ENCODE measurements at places on chromosomes 4 and X.

DNA sequence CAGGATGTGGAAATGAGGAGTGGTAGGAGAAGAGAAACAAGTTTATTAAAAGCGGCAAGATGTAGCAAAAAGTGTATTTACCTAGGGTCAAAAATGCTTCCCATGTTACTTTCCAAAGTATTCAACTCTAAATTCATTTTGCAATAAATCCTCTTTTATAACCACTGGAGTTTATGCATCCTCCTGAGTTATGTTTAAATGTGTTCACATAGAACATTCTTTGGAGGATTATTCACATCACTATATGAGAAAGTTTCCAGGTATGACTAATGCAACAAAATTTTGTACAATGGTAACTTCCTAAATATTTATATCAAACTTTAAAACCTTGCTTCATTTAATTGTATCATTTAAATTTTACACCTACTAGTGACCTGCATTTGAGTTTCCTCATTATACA is 870.6 kb upstream of the SLIT2 start:
- H3K4me3 ChIP-seq, result no peak overlapping the region
- H3K36me3 ChIP-seq, result no peaks in the 10 kb centered on the region
- no peak overlapping the region for H3K27ac ChIP-seq

DNA sequence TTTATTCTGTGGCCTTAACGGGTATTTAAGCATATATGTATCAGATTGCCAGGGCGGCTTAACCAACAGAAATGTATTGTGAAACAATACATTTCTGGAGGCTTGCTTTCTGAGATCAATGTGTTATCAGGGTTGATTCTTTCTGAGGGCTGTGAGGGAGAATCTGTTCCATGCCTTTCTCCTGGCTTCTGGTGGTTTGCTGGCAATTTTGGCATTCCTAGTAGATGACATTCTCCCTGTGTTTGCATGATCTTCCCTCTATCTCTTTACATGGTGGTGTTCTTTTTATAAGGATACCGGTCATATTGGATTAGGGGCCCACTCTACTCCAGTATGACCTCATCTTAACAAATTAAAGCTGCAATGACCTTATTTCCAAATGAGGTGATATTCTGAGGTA is 16.9 kb upstream of the CEP135 start:
- no peak for DNase-seq
- no peak overlapping the region for H3K4me3 ChIP-seq
- no peaks in the 10 kb centered on the region for H3K27me3 ChIP-seq

DNA sequence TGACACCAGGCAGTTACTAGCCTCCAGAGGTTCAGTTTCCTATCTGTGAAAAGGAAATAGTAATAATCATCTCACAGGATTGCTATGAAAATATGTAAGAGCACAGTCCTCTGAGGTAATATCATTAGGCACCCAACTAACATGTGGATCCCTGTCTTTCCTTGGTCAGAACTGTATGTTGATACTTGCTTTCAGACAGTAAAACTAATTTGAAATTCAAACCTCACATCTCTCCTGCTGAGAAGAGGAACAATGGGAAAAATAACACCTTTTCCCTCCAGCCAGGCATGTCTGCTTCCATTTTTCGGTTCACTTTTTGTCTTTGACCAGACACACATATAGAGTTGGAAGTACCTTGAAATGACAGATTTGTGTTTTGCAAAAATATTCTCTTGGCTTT is 262.7 kb downstream of the IL15 start:
- DNase-seq, result no peak
- H3K27me3 ChIP-seq, result no peaks in the 10 kb centered on the region
- no peaks in the 10 kb centered on the region for H3K36me3 ChIP-seq
- no peak overlapping the region for H3K4me3 ChIP-seq
- H3K4me1 ChIP-seq, result no peaks in the 10 kb centered on the region

DNA sequence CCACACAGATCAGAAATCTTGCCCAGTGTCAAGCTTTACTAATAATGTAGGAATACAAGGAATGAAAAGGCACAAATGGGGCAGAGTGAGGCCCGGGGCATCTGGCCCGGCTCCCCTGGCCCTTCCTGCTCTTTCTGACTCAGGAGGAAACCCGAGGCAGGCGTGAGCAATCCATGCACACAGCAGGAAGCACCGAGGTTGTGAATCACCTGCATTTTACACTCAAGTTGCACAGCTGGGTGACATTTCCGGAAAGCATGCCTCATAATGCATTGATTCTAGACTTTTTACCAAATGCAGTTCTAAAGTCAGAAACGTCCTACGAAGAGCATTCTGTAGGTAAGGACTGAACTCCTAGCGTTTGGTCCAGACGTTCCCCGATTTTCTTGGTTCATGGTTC is 38.9 kb downstream of the PRIMPOL start:
- H3K27ac ChIP-seq, result no peak overlapping the region
- H3K27me3 ChIP-seq, result no peaks in the 10 kb centered on the region
- no peak overlapping the region for H3K4me3 ChIP-seq
- H3K36me3 ChIP-seq, result no peaks in the 10 kb centered on the region

GRCh38 chr4:130563185-130563888 is 1467.4 kb downstream of the C4orf33 start:
- H3K27ac ChIP-seq, result no peak overlapping the region
- no peaks in the 10 kb centered on the region for H3K4me1 ChIP-seq
- DNase-seq, result no peak
- no peak overlapping the region for H3K4me3 ChIP-seq
- H3K36me3 ChIP-seq, result no peaks in the 10 kb centered on the region
- no peaks in the 10 kb centered on the region for H3K27me3 ChIP-seq
